Activated CD8-positive, alpha-beta memory T cell treated with anti-CD3 and anti-CD28 coated beads for 4 hours (primary cell): ENCODE measurements at places on chromosomes 16 and 17.

- no peak for DNase-seq
Observed at GRCh38 chr17:28511858-28512461, 5.8 kb downstream of the FOXN1 start.

GRCh38 chr17:39238311-39238972 is 12.7 kb upstream of the STAC2 start:
- DNase-seq = peak; percentile 49

DNA sequence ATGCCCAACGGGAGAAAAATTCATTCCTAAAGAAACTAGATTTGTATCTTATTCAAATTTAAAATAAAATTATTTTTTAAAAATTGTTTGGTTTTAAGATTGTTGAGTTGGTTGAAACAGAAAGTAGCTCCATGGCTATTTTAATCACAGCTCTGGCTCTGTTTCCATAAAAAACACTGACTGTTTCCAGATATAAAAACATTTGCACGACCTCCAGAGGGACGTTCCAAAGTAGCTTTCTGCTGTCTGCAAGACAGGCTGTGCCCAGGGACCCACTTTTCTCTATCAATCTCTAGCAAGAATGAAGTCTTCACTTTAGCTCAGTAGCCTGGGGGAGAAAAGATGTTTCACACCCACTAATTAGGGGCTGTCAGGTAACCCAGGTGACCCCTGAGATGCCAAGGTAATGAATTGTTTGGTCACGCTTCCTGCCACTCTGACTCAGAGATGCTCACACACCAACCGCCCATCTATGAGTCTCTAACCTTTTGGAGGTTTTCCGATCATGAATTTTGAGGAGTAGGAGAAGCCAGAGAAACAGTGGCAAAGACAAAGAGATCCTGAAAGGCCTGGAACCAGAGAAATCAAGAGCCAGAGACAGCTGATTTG is 220.1 kb upstream of the SOX9 start:
- DNase-seq = no peak

DNA sequence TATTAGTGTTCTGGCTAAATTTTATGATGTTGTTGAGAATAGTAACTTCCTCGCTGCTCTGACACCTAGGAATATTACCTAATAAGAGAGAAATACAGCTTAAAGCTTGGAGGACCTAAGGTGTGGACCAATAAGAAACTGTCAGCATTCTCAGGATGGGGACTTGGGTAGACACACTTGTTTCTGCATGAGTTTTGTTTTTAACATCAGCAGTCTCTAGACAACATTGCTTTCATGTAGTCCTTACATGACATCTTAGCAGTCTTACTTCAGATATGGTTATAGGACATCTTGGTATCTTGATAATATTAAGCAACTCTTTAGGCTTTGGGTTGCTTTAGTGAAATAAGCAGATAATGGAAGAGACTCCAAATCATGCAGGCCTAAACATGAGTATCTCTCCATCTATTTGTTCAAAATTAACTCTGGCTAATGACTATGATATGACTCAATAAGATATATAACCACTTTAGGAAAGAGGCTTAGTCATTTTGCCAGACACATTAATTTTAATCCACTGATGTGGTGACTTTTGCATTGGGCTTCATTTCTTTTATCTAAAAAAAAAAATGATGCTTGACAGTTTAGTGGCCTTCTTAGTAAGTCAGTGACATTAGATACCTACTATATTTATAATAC is 84.5 kb downstream of the WNT3 start:
- no peak for DNase-seq

GRCh38 chr16:12020009-12020408 is 43.5 kb downstream of the SNX29 start:
- DNase-seq = no peak

GRCh38 chr17:50556803-50557202 is 3.7 kb upstream of the CACNA1G start:
- no peak for DNase-seq

DNA sequence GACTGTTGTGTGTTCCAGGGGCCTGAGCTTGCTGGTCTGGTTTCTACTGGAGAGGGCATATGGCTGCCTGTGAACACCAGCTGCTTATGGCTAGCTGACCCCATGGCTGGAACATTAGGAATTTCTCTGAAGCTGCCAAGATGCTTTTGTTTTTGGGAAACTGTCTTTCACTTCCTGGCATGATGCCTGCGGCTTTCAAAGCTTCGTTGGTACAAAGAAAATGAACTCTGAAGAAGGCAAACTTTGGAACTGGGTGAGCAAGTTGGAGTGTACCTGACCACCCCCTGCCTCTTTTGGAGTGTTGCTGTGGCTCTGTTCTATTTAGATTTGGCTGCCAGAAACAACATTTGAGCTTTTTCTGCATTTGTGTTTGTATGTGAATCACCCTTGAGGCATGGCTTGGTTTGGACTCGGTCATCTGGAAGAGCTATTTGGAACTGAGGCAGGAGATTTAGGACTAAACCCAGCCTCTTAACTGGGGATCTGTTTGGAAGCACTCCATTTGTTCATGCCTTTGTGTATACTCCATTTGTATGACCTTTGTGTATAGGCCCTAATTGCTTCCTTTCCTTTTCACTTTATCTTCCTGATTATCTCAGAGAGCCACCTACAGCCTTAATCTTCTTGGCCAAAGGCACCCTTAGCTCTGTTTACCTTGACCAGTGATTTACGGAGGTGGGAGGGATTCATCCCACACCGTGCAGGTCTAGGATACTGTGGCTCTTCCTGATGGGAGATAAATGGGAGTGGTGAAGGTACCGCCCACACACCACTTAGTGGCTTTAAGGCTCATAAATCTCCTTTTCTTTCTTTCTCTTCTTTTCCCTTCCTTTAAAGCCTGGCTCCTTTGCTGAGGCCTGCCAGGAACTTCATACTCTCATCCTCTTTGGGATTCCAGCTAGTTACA is 7.3 kb upstream of the CPHXL start:
- no peak for DNase-seq

GRCh38 chr17:3003296-3004149 is 59.9 kb downstream of the OR1D5 start:
- DNase-seq = no peak

GRCh38 chr17:55649957-55650597 is 72.6 kb downstream of the TMEM100 start:
- DNase-seq = no peak

- DNase-seq = no peak
Observed at GRCh38 chr16:58127634-58128033, 1.5 kb downstream of the CFAP20 start.

- no peak for DNase-seq
Observed at GRCh38 chr16:1030473-1030901, 42.1 kb upstream of the SSTR5 start.

DNA sequence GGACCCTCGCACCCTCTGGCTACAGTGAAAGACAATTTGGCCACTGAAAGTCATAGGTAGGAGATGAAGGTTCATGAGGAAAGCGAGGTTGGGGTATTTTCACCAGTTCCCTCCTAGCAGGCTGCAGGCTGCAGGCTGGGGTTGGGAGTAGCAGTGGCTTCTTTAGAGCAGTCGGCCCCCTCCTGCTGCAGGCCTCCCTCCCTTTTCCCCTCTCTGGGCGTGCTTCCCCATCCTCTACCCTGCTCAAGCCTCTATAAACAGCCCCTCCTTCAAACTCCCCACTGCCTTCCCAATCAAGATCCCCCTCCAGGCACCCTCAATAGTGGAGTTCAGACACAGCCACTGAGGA is 41.8 kb downstream of the GAS7 start:
- DNase-seq = no peak

DNA sequence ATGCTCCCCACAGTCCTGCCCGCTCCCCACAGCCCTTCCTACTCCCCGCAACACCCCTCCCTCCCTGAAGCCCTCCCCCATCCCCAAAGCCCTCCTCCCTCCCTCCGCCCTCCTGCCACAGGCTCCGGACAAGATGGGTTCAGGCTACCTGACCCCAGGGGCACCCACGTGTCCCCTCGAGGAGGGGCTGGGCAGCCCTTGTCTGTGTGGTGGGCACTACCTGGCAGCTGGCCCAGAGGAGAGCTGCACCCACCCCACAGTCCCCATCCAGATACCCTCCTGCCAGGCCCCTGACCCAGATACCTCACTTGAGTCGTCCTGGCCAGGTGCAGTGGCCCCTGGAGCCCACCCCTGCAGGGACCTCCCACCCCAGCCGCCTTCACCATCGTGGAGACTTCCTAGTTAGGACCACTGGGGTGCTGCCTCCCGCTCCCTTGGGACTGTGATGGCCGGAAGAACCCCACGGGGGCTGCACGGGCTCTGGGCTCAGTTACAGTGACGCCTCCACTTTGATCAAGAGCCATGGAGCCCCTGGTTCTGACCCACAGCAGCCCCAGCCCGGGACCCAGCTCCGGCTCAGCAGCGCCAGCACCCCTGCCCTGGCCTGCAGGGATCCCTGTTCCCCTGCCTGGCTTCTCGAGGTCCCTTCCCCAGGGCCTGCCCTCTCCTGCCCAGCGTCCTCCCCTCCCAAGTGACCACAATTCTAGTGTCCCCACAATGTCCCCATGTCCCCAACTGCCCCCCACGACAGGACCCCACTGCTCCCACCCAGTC is 806 bp downstream of the PERCC1 start:
- no peak for DNase-seq

DNA sequence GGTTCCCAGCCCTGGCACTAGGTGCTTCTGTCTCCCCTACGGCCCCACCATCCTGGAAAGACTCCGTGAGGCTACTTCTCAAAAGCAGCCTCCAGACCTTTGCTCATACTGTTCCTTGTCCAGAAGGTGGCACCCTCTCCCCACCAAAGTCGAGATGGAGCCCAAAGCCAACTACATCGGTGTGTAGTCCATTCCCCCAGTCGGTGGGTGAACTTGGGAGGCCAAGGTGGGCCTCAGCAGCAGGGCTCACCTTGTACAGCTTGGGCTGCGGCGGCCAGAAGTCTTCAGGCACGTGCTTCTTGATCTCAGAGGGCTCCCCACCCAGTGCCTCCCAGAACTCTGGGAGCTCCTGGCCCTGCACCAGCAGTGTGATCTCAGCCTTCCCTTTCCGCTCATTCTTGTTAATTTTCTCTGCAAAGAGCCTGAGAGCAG is 10.2 kb downstream of the FLII start:
- DNase-seq = peak; percentile 38

DNA sequence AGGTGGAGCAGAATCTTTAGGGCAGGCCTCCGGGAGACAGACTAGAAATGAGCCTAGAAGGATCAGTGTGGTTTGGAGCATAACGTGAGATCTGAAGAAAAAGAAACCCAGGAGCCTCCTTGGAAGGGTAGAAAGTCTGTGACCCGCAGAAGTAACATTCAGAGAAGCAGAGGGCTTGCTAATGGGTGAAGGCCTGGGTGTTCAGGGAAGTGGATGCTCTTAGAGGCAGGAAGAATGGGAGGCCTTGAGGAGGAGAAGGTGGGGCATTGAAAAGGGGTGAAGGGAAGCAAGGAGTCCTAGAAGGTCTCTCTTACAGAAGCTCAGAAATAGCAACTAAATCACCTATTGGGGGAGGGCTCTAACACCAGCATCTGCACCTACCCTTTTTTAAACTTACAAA is 20.3 kb downstream of the GPT2 start:
- DNase-seq = no peak

GRCh38 chr17:75785016-75785890 is 647 bp downstream of the UNK start:
- peak; percentile 75 for DNase-seq

GRCh38 chr17:17545984-17546383 is 45.5 kb downstream of the PEMT start:
- no peak for DNase-seq

- no peak for DNase-seq
Observed at GRCh38 chr17:66032082-66032712, 159.7 kb downstream of the CEP112 start.

DNA sequence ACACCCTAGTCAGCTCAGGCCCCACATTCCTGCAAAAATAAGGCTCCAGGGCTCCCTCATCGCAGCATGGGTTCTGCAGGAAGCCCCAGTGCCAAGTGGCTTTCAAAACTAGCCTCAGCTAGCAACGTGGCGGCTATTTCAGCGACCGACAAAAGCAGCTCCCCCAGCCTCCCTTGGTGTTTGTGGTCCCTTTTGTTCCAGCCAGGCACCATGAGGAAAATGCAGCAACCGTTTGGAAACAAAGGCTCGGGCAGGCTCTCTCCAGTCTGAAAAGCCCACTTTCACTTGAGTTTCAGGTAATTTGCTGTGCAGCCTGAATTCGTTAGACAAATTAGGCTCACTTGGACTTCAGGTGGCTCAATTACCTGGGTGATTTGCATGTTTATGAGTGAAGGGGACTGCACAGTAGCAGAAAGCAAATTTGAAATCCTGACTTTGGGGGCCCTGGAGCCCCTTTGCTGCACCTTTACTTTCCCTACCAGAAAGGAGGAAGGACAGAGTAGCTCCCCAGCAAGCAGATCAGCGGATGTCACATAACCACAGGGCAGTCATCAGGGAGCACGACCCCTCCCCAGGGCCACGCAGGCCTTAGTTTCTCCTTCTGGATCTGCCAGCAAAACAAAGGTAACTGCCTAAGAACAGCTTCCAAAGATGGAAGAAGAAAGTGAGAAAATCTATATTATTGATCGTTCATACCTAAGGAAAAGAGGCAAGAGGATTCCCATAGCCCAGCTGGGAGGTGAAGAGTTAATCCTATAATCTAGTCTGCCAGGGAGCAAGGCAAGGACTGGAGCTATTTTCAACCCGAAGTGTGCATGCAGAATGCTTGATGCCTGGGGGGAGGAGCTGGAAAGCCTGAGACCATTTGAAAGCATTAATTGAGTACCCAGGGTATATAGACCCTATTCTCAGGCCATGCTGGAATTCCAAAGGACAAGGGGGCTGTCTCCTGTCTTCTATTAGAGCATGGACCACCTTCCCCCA is 143.1 kb upstream of the SDK2 start:
- DNase-seq = no peak

DNA sequence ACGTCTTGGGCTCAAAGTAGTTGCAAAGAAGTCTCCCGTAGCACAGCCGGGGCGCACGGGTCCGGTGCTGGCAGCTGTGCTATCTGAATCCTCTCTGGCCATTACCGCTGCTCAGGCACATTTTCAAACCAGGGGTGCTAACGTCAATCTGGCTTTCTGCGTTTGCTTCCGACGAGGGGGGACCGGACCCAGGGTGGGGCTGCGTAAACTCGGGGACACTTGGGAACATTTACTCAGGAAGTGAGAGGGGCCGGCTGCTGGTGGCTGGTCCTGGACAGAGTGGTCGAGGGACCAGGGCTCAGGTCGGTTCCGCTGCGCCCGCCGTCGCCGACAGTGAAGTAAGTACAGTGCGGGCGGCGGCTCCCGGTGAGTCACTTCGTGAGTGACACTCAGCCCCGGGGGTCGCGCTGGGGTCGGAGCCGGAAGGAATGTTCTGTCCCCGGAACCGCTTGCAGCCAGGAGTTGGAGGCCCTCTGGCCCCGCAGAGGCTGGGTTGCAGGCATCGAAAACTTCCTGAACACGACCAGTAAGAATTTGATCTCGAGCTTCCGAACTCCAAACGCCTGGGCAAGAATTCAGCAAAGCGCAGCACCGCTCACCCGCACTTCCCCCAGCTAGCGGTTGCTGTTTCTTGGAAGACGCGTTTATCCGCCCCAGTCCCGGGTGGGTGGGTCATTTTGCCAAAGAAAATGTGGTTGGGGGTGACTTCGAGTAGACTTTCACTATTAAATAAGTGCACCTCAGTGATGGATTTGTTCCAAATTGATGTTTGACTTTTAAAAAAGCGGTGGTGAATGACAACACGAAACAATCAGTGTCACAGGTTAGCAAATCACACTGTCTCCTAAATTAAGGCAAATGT is 1.4 kb upstream of the HS3ST3B1 start:
- no peak for DNase-seq
